Stimulated activated CD4-positive, alpha-beta T cell treated with anti-CD3 and anti-CD28 coated beads, Interleukin-1b, Interleukin-23, amount 100 ng/mL, for 1 hour (primary cell): ENCODE measurements at places on chromosomes 7 and 10.

- no peak for DNase-seq
Measured at GRCh38 chr10:131744346-131744745, 156.5 kb upstream of the PPP2R2D start.

DNA sequence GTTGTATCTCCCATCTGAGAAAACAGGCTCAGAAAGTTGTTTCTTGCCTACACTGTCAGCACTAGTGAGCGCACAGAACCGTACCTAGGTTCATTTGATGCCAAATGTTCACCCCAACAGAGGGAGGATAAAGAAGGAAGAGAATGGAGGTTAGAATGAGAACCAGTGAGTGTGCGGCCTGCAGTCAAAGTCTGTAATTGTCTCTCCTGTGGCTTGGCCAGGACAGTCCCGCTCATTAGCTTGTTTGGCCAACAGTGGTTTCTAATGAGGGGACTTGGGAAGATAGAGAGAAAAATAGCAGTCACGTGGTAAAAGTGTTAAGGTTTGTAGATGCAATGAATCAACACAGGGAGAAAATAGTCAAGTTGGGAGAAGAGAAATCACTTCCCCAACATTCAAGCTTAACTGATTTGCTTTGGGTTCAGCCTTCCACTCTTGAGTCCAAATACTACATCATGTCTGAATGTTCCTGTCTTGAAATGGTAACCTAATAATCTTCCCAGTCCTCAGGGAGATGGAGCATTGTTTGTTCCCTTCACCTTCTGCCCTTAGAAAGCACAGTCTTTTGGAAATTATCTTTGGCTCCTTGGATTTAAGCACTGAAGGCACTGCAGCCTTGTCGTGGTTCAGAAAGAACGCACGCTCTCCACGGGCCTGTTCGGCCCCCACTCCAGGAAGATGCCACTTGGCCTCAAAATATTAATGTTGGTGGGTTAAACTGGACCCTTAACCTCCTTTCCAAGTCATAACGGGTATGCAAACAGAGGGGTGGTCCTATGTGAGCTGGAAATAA is 360.4 kb upstream of the ZNF32 start:
- no peak for DNase-seq

- DNase-seq, result no peak
Measured at GRCh38 chr7:135121868-135122267, 26.0 kb upstream of the TMEM140 start.

- no peak for DNase-seq
Measured at GRCh38 chr10:66678521-66678920, 247.3 kb upstream of the LRRTM3 start.

- DNase-seq, result no peak
Measured at GRCh38 chr10:90308223-90308622, 549.6 kb downstream of the HTR7 start.

- DNase-seq, result no peak
Measured at GRCh38 chr10:24209432-24209771, 464 bp downstream of the KIAA1217 start.

DNA sequence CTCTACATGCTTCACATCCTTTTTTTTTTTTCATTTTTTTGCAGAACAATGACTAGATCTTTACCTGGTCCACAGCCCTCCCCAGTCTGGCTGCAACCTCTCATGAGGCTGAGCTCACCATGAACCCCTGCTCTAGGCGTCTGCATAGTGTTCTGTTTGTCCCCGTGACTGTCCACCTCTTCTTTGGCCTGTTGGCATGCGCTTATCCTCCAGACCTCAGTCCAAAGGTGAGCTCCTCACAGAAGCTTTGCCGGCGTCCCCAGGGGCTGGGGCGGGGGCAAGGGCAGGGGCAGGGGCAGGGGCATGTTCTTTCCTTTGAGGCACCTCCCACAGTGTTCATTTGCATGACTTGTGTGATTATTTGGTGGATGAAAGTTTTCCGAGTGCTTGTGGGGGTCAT is 218.4 kb upstream of the ZNF32 start:
- DNase-seq, result no peak

GRCh38 chr10:23459308-23459939 is 20.5 kb downstream of the OTUD1 start:
- DNase-seq, result no peak

- no peak for DNase-seq
Measured at GRCh38 chr7:32039000-32039756, 31.0 kb downstream of the PDE1C start.
